SJSA1 (cell line): ENCODE measurements at places on chromosomes 12 and 14.

- no peak for DNase-seq
- no peaks in the 10 kb centered on the region for H3K27me3 ChIP-seq
- H3K4me1 ChIP-seq: peaks cover 14% of the 10 kb centered on the region
- H3K4me3 ChIP-seq: no peak overlapping the region
- no peaks in the 10 kb centered on the region for H3K36me3 ChIP-seq
- H3K27ac ChIP-seq: no peak overlapping the region
Observed at GRCh38 chr14:55874785-55875184, 243.4 kb upstream of the PELI2 start.

GRCh38 chr14:61668282-61668681, 27.0 kb upstream of the HIF1A start:
- H3K4me3 ChIP-seq: no peak overlapping the region
- H3K36me3 ChIP-seq: no peaks in the 10 kb centered on the region
- no peaks in the 10 kb centered on the region for H3K27me3 ChIP-seq
- H3K27ac ChIP-seq: no peak overlapping the region
- DNase-seq: no peak

DNA sequence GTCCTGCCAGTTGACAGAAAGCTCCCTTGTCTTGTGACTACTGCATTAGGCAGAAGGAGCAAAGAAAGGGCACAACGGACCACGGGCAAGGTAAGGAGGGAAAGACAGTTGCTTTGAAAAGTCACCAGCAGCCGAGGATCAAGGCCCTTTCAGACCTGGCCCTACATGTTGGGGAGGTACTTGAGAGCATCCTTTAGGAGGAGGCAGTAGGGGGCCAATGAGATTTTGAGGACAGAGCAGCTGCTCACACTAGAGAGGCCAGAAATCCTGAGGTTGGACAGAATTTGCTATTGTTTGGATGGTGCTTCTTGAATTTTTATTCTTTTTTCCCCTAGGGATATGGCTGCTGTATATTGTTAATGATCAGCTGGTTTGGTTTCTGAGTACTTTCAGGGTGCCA, 135.5 kb upstream of the PZP start:
- H3K4me1 ChIP-seq: no peaks in the 10 kb centered on the region; the same call in 1 of the 2 replicates
- no peaks in the 10 kb centered on the region for H3K36me3 ChIP-seq
- H3K4me3 ChIP-seq: no peak overlapping the region
- H3K27me3 ChIP-seq: no peaks in the 10 kb centered on the region
- DNase-seq: no peak
- H3K27ac ChIP-seq: no peak overlapping the region

GRCh38 chr12:56267443-56268071, 815 bp downstream of the COQ10A start:
- H3K27ac ChIP-seq: no peak overlapping the region
- H3K4me3 ChIP-seq: peak overlapping the region; percentile 65
- H3K36me3 ChIP-seq: peaks cover 29% of the 10 kb centered on the region

DNA sequence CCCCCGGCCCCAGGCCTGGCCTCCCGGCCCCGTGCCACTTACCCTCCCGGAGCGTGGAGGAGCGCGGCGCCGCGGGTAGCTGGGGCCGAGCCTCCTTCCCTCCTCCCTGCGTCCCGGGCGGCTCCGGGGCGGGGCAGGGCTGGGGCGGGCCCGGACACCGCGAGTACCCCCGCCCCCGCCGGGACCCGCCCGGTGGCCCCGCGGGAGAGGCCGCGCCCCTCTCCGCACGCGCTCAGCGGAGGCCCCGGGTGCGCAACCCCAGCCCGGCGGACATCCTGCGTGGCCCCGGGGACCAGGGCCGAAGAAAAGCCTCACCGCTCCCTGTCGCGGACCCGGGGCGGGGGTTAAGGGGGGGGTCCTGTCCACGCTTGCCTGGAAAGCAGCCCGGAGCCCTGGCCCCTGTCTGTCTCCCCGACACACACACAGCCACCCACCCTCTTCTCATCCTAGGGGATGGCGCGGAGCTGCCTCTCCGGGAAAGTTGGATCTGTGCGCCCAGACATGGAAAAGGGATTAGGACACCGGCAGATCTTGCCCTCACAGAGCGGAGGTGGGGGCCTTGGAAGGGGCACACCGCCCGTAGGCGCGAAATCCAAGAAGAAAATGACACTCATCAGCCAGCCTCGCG, at the start of gene SYNE3:
TSS of gene SYNE3 (minus strand) at position 97 of the 628 bp plus-strand sequence. CDS start 40,829 bp downstream, outside the sequence.
- peaks cover 53% of the 10 kb centered on the region for H3K4me1 ChIP-seq
- peak within 1 kb of the TSS; percentile 50 for H3K4me3 ChIP-seq
- H3K36me3 ChIP-seq: no peaks in the 10 kb centered on the region
- H3K27me3 ChIP-seq: no peaks in the 10 kb centered on the region
- peak within 1 kb of the TSS; percentile 52 for H3K27ac ChIP-seq

GRCh38 chr12:12714276-12715021, 2.7 kb upstream of the CDKN1B start:
- DNase-seq: peak; percentile 46
- no peak overlapping the region; the same call in 1 of the 2 replicates for H3K27ac ChIP-seq
- peaks cover 34% of the 10 kb centered on the region for H3K4me1 ChIP-seq
- H3K27me3 ChIP-seq: no peaks in the 10 kb centered on the region

- no peaks in the 10 kb centered on the region for H3K4me1 ChIP-seq
- H3K36me3 ChIP-seq: no peaks in the 10 kb centered on the region
- H3K27me3 ChIP-seq: no peaks in the 10 kb centered on the region
- no peak for DNase-seq
Observed at GRCh38 chr14:50594577-50595316, 34.8 kb downstream of the ATL1 start.

GRCh38 chr12:34625116-34625515, 602.8 kb downstream of the ALG10 start:
- no peak overlapping the region for H3K27ac ChIP-seq
- H3K4me3 ChIP-seq: no peak overlapping the region
- no peaks in the 10 kb centered on the region for H3K4me1 ChIP-seq
- no peaks in the 10 kb centered on the region for H3K36me3 ChIP-seq

DNA sequence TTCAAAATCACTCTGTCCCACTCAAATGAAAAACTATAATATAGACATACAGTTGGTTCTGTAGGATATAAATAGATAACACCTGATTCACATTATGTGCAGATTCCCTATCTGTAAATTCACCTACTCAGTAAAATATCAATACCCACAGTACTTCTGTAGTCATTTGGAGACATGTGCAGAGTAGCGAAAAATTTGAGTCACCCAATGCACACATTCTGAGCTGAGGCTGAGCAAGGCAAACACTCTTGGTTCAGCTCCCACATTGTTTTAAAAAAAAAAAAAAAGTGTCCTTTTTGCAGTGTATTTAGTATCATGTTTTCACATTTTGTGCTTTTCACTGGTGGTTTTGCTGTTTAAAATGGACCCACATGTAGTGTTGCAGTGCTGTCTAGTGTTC, 27.3 kb upstream of the BBS10 start:
- no peak overlapping the region for H3K27ac ChIP-seq
- H3K27me3 ChIP-seq: no peaks in the 10 kb centered on the region

- H3K36me3 ChIP-seq: peaks cover 3% of the 10 kb centered on the region; the same call in 1 of the 2 replicates
- no peak overlapping the region for H3K27ac ChIP-seq
- no peak for DNase-seq
- peaks cover 14% of the 10 kb centered on the region for H3K4me1 ChIP-seq
Observed at GRCh38 chr12:55744340-55745030, 1.6 kb downstream of the GDF11 start.

GRCh38 chr12:51323317-51323960, 535 bp downstream of the BIN2 start:
- H3K27me3 ChIP-seq: no peaks in the 10 kb centered on the region
- H3K4me1 ChIP-seq: peaks cover 56% of the 10 kb centered on the region
- no peak for DNase-seq
- no peak overlapping the region for H3K27ac ChIP-seq
- H3K36me3 ChIP-seq: no peaks in the 10 kb centered on the region
- H3K4me3 ChIP-seq: no peak overlapping the region

DNA sequence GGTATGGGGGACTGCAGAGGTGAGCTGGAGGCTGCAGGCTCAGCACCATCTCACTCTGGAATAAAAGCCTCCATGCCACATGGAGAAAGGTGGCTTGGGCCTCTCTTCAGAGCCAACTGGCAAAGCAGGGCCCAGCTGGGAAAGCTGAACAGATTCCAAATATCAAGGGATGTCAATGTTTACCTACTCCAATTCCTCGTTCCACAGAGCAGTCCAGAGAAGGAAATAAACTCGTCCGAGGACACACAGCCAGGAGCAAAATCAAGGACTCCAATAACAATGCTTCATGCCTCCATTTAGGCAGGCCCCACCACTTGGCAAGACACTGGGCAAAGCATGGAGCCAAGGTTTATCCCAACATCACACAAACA, 36.3 kb upstream of the PNMA1 start:
- H3K4me3 ChIP-seq: no peak overlapping the region
- no peak overlapping the region for H3K27ac ChIP-seq
- no peak for DNase-seq
- H3K36me3 ChIP-seq: peaks cover 3% of the 10 kb centered on the region; the same call in 1 of the 2 replicates

DNA sequence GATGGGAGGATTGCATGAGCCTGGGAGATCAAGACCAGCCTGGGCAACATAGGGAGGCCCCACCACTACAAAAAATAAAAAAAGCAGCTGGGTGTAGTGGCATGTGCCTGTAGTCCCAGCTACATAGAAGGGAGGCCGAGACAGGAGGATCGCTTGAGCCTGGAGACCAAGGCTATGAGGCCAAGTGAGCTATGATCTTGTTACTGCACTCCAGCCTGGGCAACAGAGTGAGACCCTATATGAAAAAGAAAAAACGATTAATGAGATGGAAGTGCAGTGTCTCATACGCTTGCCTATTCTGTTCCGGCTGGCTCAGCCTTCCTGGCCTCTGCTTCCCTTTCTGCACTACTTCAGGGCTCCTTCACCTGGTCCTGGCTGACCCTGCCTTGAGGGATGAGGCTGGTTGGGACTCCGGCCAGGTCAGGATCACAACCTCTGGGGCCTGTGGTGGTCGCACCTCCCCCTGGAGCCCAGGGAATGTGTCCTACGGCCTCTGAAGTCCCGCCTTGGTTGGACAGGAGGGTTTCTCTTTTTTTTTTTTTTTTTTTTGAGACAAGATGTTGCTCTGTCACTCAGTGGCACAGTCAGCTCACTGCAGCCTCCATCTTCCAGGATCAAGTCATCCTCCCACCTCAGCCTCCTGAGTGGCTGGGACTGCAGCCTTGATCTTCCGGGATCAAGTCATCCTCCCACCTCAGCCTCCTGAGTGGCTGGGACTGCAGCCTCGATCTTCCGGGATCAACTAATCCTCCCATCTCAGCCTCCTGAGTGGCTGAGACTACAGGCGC, 10.7 kb downstream of the TEDC1 start:
- no peaks in the 10 kb centered on the region; the same call in 1 of the 2 replicates for H3K27me3 ChIP-seq
- no peak overlapping the region for H3K27ac ChIP-seq
- no peaks in the 10 kb centered on the region for H3K36me3 ChIP-seq
- DNase-seq: no peak

GRCh38 chr12:47903927-47904712, 674 bp downstream of the VDR start:
- H3K27me3 ChIP-seq: peaks cover 13% of the 10 kb centered on the region
- H3K4me1 ChIP-seq: peaks cover 24% of the 10 kb centered on the region
- DNase-seq: peak; percentile 69
- no peaks in the 10 kb centered on the region for H3K36me3 ChIP-seq

DNA sequence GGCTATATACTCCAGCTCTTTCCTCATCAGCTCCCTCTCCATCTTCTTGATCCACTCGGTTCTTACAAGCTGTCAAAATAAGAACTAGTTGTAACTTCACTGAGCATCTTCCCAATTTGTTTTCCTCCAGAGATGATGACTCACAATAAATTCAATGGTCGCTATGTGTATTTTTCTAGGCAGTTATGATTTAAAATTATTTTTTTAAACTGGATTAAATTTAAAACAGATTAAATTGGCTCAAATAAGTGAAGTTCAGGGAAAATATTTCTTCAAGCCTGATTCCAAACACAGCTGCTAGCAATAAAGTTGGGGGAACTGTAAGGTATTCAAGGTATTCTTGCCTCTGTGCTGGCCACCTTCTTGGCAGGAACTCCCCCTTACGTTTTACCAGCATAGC, 717.7 kb upstream of the USP15 start:
- no peaks in the 10 kb centered on the region for H3K36me3 ChIP-seq
- no peak for DNase-seq
- no peak overlapping the region for H3K27ac ChIP-seq

DNA sequence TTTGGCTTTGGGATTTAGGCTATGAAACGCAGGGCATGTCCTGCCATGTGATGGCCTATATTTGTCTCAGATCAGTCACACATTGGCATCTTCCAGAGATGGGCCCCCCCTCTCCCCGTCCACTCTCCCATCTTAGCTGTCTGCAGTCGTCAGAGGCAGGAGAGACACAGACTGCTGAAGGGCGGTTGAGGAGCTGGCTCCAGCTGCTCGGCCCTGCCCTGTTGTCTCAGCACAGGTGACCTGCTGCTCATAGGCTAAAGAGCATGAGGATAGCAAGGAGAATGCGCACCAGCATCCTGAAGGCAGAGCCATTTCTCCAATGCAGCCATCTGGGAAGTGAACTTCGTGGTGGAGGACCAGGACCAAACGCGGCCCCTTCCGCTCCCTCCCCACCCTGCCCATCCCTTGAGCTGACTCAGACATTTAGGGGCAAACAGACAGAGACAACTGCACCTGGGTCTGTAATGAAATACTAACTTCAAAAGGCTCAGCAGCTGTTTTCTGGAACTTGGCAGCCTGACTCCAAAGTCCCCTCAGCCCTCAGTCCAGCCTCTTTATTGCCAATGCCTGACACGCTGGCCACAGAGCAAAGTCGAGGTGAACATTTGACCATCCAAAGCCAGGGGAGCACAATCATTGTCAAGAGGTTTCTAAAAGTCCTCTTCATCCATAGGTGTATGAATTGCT, 22.3 kb downstream of the FZD10 start:
- no peak for DNase-seq
- H3K4me3 ChIP-seq: no peak overlapping the region
- no peak overlapping the region for H3K27ac ChIP-seq
- H3K27me3 ChIP-seq: no peaks in the 10 kb centered on the region

DNA sequence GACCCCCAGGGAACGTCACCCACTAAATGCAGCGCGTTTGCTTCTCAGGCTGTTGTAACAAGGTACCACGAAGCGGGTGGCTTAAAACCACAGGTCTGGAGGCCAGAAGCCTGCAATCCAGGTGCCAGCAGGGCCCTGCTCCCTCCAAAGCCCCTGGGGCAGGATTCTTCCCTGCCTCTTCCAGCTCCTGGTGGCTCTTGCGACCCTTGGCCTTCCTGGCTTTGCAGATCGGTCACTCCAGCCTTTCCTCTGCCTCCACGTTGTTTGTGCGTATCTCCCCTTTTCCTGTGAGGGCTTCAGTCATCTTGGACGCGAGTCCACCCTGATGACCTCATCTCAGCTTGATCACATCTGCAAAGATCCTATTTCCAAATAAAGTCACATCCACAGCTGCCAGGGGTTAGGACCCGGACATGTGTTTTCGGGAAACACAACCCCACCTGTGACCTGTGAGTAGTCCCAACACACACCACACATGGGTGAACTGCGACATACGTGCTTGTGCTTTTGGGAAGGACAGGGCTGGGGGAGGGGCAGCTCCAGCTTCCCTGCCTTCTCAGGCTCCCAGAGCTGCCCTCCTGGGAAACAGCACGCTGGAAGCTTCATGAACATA, 114.5 kb upstream of the NCOR2 start:
- H3K4me3 ChIP-seq: no peak overlapping the region
- peaks cover 97% of the 10 kb centered on the region for H3K4me1 ChIP-seq
- H3K36me3 ChIP-seq: no peaks in the 10 kb centered on the region

DNA sequence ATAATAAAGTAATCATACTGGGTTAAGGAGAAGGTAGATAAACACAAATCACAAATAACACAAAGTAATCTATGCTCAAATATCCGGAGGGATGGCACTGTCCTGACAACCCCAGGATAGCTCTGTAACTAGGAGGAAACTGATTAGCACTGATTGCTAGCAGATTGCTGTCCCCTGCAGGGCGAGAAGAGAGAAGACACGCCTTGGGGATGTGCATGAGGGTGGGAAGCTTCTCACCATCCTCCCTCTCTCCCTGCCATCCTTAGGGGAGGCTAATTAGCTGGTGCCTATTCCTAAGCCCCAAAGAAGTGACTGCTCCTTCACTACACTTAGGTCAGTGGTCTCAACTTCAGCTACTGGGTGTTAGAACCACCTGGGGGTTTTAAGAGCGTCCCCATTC, 27.0 kb upstream of the TMEM260 start:
- H3K4me1 ChIP-seq: no peaks in the 10 kb centered on the region
- DNase-seq: no peak
- H3K4me3 ChIP-seq: no peak overlapping the region
- no peaks in the 10 kb centered on the region for H3K36me3 ChIP-seq
